Mucosa of gallbladder (tissue), 1 donor: ENCODE measurements at places on chromosomes 1 and 21. TPM values are rescaled to one million over a fixed set of nuclear protein-coding genes. Genes with fewer than 3 reads are reported as not detected.

- DNase-seq: no peak
Observed at GRCh38 chr1:38546636-38547035, 312.9 kb downstream of the RRAGC start.

GRCh38 chr1:162854245-162854882 is 6.6 kb downstream of the CCDC190 start:
- DNase-seq: peak; percentile 46

GRCh38 chr1:116931016-116931918 is 21.6 kb downstream of the PTGFRN start:
- DNase-seq: no peak

DNA sequence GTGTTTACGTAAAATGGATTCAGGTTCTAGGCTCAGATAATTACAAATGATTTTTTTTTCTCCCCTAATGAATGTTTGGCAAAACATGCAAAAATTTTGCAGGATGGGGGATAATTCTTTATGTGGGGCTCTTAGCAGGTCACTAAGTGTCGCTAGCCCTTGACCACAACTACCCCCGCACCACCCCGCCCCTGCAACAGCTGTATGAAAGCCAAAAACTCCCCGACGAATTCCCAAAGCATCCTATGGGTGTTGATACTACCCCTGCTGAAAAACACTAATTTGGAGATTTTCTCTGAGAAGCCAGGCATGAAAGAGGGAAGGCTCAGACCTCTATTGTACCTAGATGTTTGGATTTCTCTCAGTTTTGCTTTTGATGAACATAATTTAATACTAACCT is 243.0 kb downstream of the TRABD2B start:
- DNase-seq: no peak

GRCh38 chr1:54064299-54064698 is 10.9 kb downstream of the TCEANC2 start:
- DNase-seq: no peak

EDN2 gene
- total RNA-seq: 0.83 TPM

PLEKHN1 gene
- 1.8 TPM for total RNA-seq

DNA sequence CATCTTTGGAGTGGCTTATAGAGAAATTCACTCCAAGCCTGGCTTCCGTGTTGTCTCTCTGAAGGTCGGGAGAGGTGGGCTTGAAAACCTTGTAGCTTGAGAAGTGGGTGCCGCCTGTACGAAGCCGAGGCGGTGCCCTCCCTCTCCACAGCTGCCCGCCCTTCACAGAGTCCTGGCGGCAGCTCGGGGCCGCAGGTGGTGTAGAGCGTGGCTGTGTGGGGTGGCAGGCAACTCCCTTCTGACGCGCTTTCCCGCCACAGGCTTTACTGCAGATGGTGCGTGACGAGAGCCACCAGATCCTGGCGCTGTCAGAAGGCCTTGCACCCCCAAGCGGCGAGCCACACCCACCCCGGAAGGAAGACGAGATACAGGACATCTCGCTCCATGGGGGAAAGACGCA is 33.1 kb upstream of the DIP2A start:
- DNase-seq: no peak

- no peak for DNase-seq
Observed at GRCh38 chr1:186194107-186194756, 180.8 kb downstream of the TPR start.

GRCh38 chr1:51516649-51517158 is 2.4 kb downstream of the EPS15 start:
- DNase-seq: no peak

DNA sequence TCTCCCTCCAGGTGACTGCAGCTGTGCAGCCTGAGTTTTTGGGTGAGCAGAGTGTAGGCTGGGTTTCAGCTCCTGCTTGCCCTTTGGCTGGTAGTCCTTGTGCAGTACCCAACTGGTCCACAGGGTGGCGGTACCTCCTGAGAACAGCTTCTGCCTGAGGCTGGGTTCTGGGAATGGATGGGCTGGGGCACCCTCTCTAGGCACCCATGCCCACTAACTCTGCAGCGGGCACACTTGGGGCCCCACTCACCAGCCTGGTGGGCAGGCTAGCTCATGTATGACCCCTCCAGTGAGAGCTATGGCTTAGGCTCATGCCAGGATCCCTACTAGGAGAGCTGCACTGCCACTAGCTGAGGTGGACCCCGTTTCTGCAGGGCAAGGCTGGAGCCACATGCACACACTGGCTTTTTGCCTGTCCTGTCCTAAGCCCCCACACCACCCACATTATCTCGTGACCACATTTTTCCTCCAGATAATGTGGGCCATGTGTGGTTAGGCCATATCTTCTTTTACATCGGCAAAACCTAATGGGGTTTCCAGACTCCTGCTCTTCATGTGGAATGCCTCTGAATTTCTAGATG is 15.5 kb upstream of the GSTM4 start:
- peak; percentile 90 for DNase-seq

DNA sequence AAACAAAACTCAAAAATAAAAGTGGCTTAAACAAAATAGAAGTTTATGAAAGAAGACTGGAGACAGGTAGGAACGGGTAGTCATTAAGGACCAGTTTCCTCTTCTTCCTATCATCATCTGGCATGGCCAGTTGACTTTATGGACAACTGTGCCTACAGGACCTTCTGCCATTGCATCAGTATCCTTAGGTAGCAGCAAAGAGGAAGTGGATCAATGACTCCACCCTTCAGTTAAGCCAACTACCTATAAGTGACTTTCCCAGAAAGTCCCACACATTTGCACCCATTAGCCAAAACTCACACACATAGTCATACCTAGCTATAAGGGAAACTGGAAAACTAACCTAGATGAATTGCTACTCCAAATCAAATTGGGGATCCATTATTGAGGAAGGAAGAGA is 51.7 kb downstream of the RASAL2 start:
- no peak for DNase-seq

DNA sequence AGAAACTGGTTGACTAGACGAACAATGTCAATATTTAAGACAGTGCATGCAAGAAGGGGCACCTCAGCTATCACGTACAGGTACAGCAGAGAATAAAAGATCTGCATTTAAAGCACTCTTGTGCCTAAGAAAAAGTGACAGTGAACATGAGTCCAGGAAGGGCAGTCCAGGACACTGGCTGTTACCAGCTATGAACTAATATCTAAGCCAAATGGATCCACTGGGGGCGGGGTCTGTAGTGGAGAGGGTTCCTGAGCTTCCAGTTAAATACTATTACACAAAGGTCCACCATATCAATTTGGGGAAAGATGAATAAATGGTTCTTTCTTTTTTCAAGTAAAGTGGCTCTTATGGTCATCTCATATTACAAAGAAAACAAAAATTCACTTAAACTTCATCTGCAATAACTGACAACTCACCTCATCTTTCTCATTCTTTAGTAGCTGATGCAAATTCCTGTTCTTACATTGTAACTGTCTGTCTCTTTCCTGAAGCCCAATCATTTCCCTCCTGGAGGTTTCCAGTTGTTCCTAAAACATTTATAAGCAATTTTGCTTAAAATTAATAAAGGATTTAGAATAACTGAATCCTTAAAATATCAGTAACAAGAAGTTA is 24.5 kb downstream of the SSX2IP start:
- DNase-seq: no peak

CPTP gene
- total RNA-seq: 36.1 TPM

DNA sequence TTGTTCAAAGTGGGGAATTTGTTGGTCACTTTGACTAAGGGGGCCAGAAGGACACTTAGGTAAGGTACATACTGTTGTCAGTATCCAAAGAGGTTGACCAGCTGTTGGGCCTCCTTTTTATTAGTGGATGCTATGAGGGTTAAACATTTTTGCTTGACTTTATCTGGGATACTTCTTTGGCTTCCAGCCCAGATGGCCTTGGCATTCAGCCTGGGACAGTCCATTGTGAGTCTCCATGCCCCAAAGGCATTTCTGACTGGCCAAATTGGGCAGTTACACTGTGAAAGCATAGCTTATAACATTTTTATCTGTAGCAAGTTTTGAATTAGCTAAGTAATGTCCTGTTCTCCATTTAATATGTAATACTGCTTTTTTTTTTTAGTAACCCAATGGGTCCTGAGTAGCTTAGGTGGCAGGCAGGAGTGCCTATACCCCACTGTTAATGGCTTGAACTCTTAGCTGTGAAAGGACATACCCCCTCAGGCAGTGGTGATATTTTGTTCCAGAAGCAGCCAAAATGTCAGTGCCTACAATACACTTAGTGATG is 35.4 kb upstream of the CD1D start:
- DNase-seq: peak; percentile 52

DNA sequence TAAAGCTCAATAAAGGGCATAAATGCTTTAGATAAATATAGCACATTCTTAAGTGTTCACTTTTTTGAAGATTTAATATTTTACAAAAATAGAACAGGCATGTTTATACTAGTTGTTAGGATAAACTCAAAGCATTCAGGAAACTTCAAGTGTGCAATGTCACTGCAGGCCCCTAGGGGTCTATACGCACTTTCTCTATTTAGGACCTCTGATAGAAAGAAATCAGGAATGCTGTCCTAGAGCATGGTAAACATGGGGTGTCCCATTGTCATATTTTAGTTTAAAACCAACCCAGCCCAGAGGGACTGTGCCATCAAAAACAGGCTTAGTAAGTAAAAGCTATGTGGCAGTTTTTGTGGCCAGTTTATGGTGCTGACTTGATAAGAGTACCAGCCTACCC is 102.2 kb downstream of the BARHL2 start:
- DNase-seq: no peak

DNA sequence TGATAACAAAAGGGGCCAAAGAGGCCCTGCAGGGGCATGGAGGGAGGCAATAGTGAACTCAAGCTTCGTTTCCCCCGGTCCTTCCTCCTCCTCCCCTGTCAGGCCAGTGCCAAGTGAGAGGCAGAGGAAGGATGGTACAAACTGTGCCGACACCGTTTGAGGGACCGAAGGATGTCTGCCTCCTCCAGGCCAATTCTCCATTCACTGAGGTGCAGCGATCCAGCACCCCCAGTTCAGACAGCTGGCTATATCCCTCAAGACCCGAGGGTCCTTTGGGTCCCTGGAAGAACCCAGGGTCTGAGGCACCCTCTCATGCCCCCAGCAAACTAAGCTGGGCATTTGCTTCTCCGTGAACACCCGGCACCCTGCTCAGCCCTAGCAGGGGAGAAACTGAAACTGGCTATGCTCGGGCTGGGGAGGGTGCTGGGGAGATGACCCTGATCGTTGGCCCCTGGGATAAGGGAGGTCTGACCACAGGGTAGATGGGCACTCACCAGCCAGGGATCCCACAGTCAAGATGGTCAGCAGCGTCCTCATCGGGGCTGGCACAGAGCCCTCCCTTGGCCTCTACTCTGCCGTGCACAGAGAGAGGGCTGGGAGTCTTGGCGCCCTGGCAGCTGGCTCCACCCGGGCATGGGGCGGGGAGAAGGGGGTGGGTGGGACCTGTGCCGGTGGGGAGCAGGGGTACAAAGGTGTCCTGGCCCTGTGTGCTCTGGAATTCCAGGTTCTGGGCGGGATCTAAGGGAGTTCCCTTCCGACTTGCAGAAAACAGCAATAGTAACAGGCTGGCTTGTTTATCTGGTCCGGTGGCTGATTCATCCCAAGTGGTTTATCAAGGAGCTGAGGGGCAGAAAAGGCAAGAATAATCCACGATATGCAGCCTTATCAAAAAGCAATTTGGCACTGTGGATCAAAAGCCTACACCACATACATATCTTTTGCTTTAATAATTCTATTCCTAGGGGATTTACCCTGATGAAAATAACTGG is at the start of gene IL22RA1:
TSS of gene IL22RA1 (minus strand) at position 595 of the 989 bp plus-strand sequence. CDS start at position 537, 58 bp downstream.
- DNase-seq: peak; percentile 76

TMEM200B gene
- 8.5 TPM for total RNA-seq

ECE1 gene
- 140 TPM for total RNA-seq

PCSK9 gene
- 10.2 TPM for total RNA-seq

TEX38 gene
- 0.35 TPM for total RNA-seq

OR2C3 gene
- total RNA-seq: 0.03 TPM

CTSK gene
- total RNA-seq: 47.6 TPM

DNA sequence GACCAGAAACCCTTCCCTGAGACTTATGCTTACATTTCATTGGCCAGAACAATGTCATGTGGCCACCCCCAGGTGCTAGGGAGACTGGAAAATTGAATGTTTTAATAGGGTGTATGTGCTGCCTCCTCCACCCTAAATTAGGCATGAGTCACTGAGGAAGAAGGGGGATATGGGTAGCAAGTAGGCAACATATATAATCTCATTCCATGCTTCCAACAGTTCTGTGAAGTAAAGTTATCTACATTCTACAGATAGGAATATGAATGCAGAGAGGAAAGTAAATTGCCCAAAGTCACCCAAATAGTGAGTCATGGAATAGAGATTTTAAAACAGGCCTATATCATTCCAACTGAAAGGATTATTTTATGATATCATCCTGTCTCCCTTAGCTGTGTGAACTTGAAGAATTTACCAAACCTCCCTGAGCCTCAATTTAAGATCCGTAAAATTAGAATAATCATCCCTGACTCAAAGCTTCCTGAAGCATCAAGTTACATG is 168.6 kb upstream of the FGGY start:
- DNase-seq: no peak

DNA sequence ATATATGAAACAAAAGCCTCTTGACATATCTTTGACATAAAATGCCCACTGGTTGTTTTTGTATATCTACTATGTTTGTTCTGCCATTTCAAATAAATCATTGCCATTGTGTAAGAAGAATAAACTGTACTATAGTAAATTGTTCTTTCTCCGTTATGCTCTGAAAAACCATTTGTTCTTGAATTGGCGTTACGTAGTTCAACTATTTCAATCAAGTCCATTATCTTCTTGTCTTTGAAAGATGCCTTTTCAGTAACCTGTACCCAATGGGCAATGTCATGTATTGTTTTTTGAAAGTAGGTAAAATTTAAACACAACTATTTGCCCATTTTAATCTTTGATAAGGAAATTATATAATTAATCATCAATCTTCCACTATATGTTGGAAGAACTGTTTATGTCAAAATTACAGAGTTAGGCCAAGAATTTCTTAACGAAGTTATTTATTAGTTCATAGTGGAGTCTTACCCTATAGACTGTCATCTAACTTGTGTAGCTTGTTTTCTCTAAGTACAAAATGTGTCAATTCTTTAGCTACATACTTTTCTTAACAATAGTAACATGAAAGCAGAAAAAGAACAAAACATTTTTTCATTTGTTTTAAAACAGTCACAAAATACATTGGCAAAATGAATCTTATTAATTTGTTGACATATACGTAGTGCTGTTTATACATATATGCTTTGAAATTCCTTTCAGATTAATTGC is 294.8 kb downstream of the PTPRC start:
- DNase-seq: no peak

WDTC1 gene
- 52.6 TPM for total RNA-seq

DNA sequence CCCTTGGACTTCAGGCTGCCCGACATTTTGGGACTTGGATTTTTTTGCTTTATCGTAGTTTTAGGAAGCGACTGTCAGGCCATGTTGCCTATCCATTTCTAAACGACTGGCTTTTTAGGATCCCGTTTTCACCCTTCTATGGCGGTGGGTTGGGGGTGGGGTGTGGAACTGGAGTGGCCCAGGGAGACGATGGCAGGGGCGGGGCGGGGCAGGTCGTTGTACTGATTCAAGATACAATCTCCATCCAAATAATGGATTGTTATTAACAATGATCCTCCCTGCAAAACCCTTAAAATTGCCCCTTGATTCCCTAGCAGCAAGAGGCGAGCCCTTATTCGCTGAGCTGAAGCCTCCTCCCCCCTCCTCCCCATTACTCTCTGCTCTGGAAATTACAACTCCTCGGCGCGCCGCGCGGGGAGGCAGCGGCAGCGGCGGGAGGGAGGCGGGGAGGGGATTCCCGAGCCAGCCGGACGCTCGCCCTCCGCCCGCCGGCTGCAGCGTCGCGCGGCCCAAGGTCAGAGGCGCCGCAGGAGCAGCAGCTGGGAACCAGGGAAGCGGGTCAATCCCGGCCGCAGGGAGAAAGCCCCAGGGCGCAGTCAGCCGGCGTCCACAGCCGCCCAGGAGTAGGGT is at the start of gene TRIM67:
TSS of gene TRIM67 (plus strand) at position 392 of the 630 bp plus-strand sequence. CDS start 912 bp downstream, outside the sequence.
- no peak for DNase-seq

- DNase-seq: no peak
Observed at GRCh38 chr1:192445241-192445640, 128.4 kb downstream of the RGS21 start.
